ENCODE measurements at places on chromosomes 2 and 18. TPM values are rescaled to one million over a fixed set of nuclear protein-coding genes. Genes with fewer than 3 reads are reported as not detected.

DNA sequence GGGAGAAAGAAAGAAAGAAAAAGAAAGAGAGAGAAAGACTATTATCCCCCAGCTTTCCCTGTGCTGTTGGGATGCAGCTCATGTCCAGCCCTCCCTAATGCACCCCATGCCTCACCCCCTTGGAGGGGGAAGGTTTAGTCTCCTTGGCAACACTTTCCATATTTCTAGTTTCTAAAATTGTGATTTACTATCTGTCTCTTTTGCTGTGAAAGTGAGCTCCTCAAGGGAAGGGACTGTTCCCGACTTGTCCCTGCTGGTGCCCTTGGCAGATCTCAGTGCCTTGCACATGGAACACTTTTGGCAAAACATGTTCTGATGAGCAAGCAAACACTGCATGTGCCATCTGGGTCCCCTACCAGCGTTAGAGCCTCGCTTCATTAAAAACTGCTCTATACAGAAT is 11.7 kb upstream of the NAPG start:
- DNase-seq = no peak

- DNase-seq = peak; percentile 16
Measured at GRCh38 chr18:75164479-75164878, 44.5 kb downstream of the PTGR3 start.

Gene GPR75
- 4.0 TPM for total RNA-seq

DNA sequence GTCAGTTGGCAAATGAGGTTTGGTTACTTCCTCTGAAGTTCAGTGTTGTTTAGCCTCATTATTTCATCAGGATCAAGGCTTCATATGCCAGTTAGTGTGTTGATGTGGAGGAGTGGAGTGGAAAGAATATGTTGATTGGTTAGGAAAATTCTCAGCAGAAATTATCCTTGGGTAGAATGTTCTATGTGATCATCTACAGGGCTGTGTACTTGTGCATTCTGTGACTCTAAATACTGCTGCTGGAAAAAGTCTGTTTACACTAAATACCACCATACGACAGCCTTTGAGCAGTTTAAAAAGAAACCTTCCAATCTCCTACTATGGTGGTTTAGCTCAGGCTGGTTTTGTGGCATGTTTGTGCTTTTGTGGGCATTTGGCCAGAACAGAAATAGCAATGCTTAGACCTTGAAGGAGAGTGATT is 25.8 kb downstream of the CAB39 start:
- no peak for DNase-seq

Gene SLC19A3
- 0.86 TPM for total RNA-seq

Gene LBX2
- 1.6 TPM for total RNA-seq

- DNase-seq = no peak
Measured at GRCh38 chr2:39027421-39027820, 93.4 kb downstream of the SOS1 start.

DNA sequence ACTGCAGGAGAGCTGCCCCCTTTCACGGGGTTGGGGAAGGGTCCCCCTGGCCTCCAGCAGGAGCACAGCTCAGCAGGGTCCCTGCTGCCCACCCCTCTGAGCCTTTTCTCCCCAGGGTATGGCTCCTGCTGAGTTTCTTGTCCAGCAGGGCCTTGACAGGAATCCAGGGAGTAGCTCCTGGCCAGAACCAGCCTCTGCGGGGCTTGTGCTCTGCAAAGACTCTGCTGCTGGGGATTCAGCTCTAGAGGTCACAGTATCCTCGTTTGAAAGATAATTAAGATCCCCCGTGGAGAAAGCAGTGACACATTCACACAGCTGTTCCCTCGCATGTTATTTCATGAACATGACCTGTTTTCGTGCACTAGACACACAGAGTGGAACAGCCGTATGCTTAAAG is 21.2 kb downstream of the FOSL2 start:
- no peak for DNase-seq

- no peak for DNase-seq
Measured at GRCh38 chr2:182585430-182585829, 130.6 kb upstream of the DNAJC10 start.

DNA sequence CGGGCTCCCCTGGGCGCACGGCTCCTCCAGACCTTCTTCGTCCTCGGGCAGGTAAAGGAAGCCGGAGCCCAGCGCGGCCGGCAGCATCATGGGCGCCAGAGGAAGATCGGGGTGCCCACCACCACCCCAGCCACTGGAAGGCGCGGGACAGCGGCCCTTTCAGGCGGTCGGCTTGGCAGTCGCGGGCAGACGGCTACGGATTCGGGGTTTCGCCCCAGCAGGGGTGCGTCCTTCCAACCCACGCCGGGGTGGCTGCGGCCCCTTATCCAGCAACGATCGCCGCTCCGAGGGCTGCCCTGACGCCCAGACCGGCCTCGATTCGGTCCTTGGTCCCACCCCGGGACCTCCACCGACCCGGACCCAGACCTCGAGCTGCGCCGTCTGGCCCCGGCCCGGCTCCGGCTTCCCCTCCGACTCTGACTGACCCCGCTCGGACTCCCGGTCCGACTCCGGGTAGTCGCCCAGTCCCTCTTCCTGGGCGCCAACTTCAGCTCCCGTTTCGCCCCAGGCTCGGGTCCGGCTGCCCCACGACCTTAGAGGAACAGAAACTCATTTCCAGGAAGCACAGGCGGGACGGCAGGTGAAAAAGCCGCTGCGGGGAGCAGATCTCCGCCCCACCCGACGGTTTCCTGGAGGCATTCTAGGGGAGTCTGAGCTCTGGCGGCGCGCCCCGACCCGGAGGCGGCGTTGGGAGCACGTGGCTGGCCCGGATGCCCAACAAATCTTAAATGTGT is 30.2 kb upstream of the SSB start:
- no peak for DNase-seq

- DNase-seq = no peak
Measured at GRCh38 chr2:148745151-148745851, 100.8 kb downstream of the EPC2 start.

Gene POMC
- total RNA-seq = 12.4 TPM

GRCh38 chr2:70991142-70991541 is 3.5 kb downstream of the TEX261 start:
- peak; percentile 19 for DNase-seq

Measured in endodermal cell (in vitro differentiated cells).